Stimulated activated CD8-positive, alpha-beta memory T cell treated with anti-CD3 and anti-CD28 coated beads, Interleukin-2, amount 100 ng/mL, for 48 hours (primary cell): ENCODE measurements at places on chromosomes 3 and 15.

DNA sequence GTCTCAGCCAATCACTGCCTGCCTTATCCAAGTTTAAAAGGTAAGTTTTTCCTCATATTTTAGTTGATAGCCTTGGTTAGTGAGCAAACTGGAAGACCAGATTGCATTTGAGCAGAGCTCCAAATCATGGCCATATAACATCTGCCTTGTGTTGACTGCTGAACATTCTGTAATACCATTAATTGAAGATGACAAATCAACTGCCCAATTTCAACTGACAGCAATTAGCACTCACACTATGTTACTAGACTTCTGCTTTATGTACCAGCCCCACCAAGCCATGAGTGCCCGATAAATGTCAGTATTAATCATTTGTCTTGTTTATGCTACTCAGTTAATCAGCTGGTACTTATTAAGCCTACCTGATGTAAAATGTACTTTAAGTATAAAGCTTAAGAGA is 83.1 kb downstream of the CGGBP1 start:
- no peak for DNase-seq

DNA sequence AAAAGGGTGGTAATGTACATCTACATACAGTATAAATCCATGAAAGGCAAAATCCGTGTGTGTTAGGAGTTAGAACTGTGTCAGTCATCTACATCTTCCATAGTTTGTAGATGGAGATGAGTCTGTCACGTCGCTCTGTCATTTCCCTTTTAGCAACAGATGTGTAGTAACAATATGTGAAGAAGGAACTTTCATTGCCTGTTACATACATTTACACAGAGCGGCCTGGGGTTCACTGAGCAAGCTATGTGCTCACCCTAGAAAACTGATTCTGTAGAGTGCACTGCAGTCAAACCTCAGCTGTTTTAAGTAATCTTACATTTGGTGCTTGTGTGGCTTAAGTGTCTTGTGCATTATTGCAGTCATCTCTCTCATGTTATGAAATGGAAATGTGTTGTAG is 41.6 kb upstream of the AP3B2 start:
- DNase-seq = no peak

- DNase-seq = no peak
Measured at GRCh38 chr3:126706631-126707030, 2.6 kb downstream of the CHCHD6 start.

GRCh38 chr3:105304487-105304886 is 62.2 kb upstream of the ALCAM start:
- DNase-seq = no peak

- DNase-seq = no peak
Measured at GRCh38 chr3:39449796-39450195, 17.7 kb upstream of the MOBP start.

GRCh38 chr3:10983219-10983916 is 9.2 kb upstream of the SLC6A1 start:
- DNase-seq = no peak

GRCh38 chr3:70431911-70432310 is 119.5 kb upstream of the MDFIC2 start:
- DNase-seq = no peak

- no peak for DNase-seq
Measured at GRCh38 chr3:47227678-47228077, 54.9 kb downstream of the KIF9 start.

DNA sequence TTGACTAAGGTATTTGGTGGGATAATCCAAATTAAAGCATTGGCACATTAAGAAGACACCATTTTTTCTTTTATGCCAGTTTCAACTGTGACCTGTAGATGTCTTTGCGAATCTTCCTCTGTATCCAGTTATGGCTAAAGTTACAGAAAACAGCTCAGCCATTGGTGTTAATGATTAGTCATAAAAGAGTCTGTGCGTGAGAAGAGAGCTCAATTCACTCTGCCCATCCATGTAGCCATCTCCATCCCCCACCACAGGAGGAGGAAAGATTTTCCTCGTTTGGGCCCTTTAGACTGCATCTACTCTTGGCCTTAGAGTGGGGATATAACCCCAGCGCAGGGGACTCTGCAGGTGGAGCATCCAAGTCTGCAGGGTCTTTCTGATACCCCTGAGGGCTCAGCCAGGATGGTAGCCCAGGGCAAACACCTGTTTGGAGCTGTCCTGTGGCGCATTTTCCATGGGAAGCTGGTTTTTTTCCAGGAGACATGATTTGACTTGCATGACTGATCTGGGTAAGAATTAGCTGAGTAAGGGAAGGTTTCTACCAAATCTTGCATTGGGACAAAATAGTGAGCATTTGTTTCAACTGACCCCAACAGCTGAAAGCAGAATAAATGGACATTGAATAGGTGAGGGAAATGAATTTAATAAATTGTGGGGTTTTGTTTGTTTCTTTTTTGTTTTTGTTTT is 29.5 kb downstream of the NANOGP8 start:
- no peak for DNase-seq

DNA sequence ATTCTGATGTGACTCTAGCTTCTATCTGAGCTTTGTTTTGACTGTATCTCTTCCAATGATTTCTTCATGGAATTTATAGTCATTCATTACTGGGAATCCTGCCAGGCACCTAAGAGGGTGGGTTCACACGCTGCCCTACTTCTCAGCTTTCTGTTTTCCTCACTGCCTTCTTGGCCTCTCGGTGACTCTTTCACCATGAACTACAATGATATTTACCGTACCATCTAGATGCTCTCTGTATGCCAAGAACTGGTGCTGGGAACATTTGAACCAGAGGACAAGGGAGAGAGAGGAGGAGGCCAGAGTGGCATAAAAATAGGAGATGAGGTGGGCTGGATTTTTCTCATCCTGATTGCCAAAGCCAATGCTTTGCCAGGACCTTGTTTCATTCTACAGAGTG is 280.0 kb upstream of the P2RY1 start:
- no peak for DNase-seq

GRCh38 chr3:120399372-120399771 is 50.2 kb upstream of the LRRC58 start:
- no peak for DNase-seq

- DNase-seq = no peak
Measured at GRCh38 chr3:126835472-126836219, 131.6 kb downstream of the CHCHD6 start.

DNA sequence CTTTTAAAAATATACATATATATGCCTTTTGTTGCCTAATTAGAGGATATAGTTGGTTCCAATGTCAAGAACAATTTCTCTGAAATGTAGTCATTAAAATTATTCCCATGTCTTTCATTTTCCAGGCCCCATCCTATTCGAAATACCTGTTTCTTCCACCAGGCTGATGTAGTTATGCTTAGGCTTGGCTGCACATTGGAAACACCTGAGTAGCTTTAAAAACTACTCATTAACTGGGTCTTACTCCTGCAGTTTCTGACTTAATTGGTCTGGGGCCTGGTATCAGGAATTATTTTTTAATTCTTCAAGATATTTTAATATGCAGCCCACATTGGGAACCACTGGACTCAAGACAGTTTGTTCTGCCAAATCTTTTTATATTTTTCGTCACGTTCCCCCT is 53.7 kb downstream of the TGFBR2 start:
- DNase-seq = no peak

- DNase-seq = no peak
Measured at GRCh38 chr15:70112074-70112395, 14.3 kb upstream of the TLE3 start.

GRCh38 chr3:87413814-87414213 is 137.4 kb upstream of the POU1F1 start:
- DNase-seq = no peak

- no peak for DNase-seq
Measured at GRCh38 chr15:73328149-73328820, 40.5 kb downstream of the HCN4 start.

DNA sequence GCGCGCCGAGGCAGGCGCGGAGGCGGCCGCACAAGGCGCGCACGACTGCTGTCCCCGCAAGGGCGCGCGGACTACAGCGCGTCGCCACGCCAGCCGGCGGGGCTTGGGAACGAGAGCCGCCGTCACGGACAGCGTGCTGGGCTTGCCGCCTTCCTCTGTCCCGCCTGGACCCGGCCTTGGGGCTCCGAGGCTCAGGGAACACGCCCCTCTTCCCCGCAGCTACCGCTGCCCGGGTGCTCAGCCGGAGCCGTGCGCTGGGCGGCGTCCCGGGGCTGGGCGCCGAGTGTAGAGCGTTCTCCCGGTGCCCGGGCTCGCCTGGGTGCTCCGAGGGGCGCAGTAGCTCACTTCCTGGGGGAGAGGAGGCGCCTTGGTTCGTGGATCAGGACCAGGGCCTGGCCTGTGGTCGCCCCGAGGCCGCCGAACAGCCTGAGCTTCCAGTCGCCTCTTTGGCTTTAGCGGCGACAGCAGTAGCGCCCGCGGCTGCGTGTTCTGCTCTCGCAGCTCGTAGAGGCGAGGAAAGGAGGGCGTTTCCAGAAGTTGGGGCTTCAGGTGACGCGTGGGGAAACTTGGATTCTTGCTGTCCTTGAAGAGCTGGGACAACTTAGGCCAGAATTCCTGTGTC is 226.7 kb upstream of the C2CD4B start:
- no peak for DNase-seq

- DNase-seq = no peak
Measured at GRCh38 chr3:23697416-23697815, 108.3 kb upstream of the UBE2E1 start.

DNA sequence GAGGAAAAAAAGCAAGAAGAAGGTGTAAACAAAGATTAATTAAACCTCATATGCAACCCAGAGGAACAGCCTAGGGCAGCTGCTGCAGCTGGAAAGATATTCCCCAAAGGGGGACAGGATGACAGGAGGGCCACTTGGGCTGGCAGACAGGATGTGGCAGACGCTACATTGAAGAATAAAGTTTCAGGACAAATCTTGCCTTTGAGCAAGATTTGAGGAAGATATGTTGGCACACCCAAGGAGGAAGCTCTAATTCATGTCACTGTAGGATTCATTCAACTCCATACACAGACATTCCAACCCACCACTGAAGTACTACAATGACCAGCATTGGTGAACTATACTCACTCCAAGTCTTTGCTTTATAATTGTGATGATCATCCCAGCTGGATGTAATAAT is 504.0 kb downstream of the SHQ1 start:
- no peak for DNase-seq

DNA sequence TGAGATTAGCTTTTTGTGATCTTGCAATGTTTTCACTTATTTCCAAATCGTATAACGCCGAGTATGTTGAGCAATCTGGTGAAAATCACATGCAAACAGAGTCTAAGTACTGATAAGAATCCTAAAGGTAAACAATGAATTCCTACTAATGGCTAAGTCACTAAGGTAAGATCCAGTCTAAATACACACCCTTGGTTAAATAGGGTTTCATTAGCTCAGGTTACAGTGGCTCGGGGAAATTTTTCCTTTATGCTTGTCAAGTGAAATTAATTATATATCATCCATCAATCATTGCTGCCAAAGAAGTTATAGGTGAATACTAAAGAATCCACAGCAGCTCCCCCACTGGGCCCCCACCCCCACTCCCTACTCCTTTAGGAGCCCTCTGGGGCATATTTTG is 139.3 kb downstream of the SOX2 start:
- DNase-seq = no peak

DNA sequence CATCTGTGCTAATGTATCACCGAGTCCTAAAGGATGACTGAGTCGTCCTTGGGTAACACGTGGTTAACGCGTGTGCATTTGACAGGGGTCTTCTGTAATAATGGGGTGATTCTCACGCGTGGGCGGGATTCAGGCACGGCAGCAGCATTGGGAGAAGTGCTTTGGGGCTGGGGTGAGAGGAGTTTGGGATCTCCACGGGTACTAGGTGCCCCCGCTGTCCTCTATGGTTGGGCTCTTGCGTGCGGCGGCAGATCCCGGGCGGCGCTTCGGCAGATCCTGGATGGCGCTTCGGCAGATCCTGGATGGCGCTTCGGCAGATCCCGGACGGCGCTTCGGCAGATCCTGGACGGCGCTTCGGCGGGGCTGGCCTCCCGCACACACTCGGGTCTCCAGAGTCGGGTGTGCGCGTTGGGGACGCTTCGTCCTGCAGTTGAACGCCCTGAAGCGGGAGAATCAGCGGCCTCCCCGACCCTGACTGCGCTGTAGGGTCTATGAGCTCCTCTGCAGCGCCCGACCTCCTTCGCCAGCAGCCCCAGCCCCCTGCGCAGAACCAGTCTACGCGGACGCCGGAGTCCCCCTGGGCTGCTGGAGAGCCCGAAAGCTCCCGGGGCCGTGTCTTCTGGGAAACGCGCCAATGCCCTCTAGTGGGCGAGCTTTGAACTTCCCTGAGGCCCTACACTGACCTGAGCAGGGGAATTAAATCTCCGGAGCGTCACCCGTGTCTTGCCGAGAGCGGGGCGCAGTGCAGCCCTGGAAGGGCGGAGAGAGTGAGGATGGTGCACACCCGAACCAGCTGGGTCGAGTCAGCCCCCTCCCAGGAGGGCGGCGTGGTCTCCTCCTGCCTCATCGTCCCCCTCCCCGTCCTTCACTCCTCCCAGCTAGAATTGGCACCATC is 48.1 kb upstream of the EPHB3 start:
- DNase-seq = peak; percentile 73

DNA sequence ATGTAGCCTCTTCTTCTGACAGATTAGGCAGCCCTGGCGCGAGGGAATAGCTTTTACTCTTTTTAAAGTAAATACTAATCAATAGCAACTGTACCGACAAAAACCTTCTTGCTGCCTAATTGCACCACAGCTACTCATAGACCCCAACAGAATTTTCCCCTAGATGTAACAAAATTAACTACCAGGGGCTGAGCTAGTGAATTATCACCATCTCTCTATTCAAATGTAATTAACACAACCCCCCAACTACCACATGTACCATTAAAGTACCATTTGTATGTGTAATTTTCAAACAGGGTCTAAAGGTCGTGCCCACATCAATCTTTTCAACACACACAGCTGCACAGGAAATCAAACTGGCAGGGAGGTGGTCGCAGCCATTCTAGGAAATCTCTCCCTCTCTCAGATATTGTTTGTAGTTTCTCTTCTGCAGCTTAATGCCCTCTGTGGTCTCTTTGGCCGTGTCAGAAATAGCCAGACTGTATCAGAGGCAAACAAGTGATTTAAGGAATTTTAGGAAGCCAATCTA is 322.9 kb downstream of the RORA start:
- DNase-seq = no peak

DNA sequence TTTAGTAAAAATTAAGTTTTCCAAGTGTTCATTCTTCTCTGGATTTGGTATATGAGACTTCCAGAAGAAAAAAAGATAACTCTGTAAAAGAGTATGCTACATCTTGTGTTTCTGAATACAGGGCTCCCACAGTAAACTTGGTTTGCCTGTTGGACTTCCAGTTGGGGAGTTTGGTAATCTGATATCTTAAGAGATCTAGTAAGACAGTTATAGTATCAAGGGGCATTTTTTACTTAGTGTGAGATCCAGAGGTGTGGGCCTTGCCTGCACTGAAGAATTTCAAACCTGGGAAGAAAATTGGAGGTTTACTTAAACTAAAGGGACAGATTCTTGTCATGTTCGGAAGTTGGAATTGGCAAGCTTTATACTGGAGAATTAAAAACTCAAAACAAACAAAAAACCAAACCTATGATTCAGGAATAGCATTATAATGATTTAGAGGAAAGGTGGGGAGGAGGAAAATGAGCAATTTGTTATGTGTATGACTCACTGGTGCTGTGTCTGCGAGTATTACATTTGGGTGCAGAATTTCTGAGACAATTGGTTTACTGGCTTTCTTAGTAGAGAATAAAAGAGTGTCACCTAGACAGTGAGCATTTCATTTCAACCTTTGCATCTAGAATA is 58.9 kb upstream of the ULK4 start:
- DNase-seq = no peak
